Activated CD8-positive, alpha-beta memory T cell treated with anti-CD3 and anti-CD28 coated beads for 1 hour (primary cell): ENCODE measurements at places on chromosomes 6 and 20.

GRCh38 chr6:113377362-113377942 lies 479.7 kb upstream of the MARCKS start:
- DNase-seq: no peak

DNA sequence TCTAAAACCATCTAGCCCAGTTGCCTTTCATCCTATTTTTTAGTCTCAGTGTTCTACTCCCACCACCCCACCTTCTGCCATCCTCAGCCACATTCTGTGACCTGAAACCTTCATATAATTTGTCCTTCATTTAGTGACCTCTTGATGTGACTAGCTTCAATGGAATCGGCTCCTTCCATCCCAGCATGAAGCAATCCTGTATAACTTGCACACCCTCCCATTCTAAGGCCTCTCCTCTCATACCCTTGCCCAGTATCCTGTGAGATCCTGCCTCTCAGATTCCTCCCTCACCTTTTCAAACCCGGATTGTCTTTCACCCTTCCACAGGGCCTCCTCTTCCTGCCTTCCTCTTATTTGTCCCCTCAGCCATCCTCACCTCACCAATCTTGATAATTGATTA lies 3.1 kb downstream of the ZNF76 start:
- no peak for DNase-seq

GRCh38 chr6:38154731-38155130 lies 335.2 kb downstream of the ZFAND3 start:
- DNase-seq: no peak

GRCh38 chr20:3378138-3378537 lies 29.3 kb downstream of the DNAAF9 start:
- no peak for DNase-seq

DNA sequence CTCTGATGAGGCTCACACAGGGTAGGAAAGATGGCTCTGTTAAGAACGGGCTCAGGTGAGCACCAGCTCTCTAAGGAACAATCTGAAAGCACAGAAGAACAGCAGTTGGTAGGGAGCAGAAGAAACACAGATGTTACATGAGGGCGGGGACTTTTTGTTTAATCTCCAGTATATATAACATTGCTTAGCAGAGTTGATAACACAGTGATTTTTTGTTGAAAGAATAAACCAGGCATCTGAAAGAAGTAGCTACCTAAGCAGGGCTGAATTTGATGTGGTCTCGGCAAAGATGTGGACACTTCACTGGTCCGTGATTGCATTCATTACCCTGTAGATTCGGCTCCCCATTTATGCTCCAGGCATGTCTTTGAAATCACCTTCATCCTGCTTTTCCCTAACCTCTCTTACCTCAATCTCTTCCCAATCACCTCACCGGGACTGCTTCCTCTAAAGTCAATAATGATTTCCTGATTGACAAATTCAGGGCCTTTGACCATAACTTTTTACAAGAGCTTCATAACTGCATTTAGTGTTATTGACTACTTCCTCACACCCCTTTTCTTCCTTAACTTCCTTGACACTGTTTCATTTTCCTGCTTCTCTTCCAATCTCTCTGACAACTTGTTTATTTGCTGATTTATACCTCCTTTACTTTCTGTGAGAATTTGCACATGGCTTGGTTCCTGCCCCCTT lies 34.4 kb downstream of the SAMD3 start:
- no peak for DNase-seq

DNA sequence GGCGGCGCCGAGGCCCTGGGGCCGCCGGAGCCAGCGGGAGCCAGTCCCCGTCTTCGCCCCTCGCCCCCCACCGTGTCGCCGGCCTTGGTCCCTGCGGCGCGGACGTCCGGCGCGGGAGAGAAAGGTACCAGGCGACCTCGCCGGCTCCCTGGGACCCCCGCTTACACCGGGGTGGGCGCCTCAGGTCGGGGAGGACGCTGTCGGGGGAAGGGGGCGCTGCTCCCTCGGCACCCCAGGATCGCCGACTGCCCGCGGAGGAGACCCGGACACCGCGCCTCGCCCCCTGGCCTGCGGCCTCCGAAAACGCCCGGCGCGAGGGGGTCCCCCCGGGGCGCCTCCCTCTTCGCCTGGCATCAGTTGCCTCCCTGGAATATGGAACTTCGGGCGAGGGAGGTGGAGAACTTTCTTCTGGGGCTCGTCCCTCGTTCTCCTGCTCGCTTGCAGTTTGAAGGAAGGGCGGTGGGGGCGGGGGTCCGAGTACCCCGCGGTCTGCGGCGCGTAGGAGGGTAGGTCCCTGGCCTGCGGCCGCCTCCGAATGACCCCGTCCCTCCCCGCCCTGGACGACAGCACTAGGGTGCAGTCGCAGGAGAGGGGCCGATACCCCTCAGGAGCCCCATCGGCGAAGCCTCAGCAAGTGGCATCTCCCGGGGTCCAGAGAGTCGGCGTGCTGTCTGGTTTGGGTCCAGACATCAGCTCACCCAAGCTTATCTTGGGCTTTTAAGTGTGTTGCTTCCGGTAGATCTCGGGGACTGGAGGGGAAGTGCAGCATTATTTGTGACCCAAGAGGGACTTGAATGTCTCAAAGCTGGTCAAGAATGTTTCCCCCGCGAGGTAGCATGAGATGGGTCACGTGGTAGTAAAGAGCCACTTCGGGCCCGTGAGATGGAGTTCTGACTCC lies 549 bp downstream of the ANKRD6 start:
- peak; percentile 8 for DNase-seq

DNA sequence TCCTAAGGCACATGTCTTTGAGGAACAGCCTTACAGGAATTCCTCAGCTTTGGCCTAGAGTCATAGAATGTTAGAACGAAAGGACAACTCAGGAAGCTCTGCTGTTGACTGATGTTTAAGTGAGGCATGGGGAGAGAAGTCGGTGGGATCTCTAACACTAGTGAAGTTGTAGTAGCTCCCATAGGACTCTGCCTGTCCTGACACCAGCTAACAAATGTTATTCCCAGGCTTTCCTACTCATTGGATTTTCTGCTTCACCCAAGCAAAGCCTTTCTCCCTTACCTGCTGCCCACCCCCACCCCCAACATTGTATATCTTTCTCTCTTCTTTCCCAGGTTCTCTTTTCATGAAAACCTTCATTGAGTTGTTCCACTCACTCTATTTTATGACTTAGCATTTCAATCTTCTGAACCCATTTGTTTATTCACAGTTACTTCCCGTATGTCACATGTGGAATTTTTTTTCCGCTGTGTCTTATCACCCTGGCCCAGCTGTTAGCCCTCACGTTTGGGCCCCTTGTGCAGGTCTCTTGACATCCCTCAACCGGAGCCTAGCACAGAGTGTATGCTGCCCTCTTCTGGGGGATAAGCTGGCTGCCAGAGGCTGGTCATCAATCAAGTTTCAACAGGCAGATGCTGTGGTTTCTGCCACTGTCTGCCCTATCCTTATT lies 39.2 kb upstream of the RNF8 start:
- DNase-seq: no peak

DNA sequence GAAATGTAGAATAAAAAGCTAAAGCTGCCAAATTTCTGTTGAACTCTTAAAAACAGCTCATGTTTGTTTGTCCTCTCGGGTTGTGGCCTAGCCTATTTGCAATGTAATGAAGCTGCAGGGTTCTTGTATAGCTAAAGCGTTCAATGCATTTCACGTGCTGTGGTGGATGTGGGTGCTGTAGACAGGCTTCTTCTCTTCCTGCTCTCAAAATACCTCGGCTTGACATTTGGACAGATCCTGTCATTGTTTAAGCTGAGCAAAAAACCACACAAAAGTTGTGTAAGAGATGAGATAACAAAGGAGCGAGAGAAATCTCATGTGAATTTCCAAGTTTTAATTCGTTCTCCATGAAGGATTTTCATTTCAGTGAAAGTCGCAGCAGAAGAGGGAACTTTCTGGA lies 196.3 kb upstream of the UST start:
- no peak for DNase-seq
